Astrocyte of the hippocampus (primary cell): ENCODE measurements at places on chromosomes 11 and 22.

DNA sequence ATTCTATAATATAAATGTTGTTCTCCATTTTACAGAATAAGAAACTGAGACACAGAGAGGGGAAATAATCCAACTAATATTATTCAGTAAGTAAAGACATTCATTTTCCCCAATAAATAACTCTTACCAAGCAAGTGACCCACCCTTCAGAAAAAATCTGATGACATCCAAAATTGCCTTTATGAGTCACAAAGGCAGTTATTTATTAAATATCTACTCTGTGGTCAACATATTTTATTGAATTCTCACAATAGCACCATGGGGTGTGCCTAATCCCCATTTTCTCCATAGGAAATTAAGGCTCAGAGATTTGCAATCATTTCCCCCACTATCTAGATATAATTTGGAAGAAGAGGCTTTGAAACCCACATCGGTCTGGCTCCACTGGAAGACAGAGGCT lies 161.5 kb upstream of the ISX start:
- no peak for DNase-seq

GRCh38 chr11:62201376-62201775 lies 7.1 kb upstream of the SCGB2A1 start:
- no peak for DNase-seq

DNA sequence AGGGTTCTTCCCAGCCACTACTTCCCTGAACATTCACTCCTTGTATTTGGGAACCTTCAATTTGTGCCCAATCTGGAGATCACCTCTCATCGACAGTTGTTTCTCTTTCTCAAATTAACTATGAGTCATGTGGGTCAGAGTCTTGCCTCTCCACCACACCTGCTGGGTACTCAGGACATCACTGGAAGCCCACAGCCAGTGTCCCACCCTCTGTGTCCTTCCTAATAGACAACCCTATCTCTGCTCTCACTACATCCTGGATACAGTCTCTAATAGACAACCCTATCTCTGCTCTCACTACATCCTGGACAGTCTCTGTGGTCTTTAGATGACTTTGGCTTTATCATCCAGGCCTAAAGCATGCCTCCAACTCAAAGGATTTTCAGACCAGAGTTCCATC lies 70.1 kb downstream of the ARL14EP start:
- no peak for DNase-seq

DNA sequence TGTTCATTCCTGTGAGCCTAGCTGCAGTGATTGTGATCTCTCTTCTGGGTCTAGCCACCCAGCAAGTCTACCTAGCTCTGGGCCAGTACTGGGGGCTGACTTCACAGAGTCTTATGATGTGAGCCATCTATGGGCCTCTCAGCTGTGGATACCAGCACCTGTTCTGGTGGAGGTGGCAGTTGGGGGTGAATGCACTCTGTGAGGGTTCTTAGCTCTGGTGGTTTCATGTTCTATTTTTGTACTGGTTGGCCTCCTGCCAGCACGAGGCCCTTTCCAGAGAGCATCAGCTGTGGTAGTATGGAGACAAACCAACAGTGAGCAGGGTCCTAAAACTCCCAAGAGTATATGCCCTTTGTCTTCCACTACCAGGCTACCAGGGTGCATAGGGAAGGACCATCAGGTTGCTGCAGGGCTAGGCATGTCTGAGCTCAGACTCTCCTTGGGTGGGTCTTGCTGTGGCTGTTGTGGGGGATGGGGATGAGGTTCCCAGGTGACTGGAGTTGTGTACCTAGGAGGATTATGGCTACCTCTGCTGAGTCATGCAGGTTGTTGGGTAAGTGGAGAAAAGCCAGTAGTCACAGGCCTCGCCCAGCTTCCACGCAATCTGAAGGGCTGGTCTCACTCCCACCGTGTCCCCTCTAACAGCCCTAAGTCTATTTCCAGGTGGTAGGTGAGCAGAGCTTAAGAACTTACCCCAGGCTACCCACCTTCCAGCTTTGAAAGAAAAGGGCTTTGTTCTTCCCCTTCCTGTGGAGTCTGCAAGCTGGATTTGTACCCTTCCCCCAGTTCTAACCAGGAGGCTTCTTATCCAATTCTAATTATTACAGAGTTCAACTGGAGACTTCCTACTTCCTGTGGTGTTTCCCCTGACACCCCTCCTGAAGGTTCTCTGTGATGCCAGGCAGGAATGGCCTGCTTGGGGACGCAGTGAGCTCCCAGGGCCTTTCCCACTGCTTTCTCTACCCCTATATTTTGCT lies 250.7 kb downstream of the LUZP2 start:
- DNase-seq: no peak

- DNase-seq: peak; percentile 19
These were observed 60.0 kb downstream of the MYEOV start for GRCh38 chr11:69353696-69354544.

- no peak for DNase-seq
These were observed 264.3 kb downstream of the MIAT start for GRCh38 chr22:26921726-26922125.

GRCh38 chr11:44275961-44276550 lies 33.9 kb downstream of the ALX4 start:
- DNase-seq: no peak

DNA sequence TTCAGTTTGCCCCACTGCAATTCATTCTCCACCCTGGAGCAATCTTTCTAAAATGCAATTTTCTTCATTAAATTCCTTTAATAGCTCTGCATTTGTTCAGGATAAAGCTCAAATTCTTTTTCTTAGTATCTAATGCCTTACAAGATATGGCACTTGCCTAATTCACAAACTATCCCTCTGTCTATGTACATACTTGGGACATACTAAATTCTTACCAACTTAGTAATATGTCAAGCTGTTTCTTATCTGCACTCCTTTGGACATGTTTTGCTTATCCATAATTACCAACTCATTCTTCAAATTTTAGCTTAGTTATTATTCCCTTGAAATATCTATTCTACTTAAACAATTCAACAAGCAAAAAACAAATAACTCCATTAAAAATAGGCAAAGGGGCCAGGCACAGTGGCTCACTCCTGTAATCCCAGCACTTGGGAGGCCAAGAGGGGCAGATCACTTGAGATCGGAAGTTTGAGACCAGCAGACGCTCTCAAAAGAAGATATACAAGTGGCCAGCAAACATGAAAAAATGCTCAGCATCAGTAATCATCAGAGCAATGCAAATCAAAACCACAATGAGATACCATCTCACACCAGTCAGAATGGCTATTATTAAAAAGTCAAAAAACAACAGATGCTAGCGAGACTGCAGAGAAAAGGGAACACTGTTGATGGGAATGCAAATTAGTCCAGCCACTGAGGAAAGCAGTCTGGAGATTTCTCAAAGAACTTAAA lies 96.9 kb downstream of the FAM76B start:
- DNase-seq: peak; percentile 54

- no peak for DNase-seq
These were observed 4.8 kb downstream of the ANKK1 start for GRCh38 chr11:113392236-113392921.
